ENCODE measurements at places on chromosomes 16 and 17. TPM values are rescaled to one million over a fixed set of nuclear protein-coding genes. Genes with fewer than 3 reads are reported as not detected.

The ABCC6 gene
- not detected for total RNA-seq

- H3K27ac ChIP-seq: no peak overlapping the region
- no peak overlapping the region for H3K4me3 ChIP-seq
- no peak for DNase-seq
- H3K4me1 ChIP-seq: no peaks in the 10 kb centered on the region
- H3K27me3 ChIP-seq: no peaks in the 10 kb centered on the region
These were observed 150.1 kb downstream of the SHISA6 start for GRCh38 chr17:11391134-11391533.

The SCGB1C2 gene
- total RNA-seq: not detected

GRCh38 chr17:33664116-33664840 lies 371.2 kb upstream of the ASIC2 start:
- H3K36me3 ChIP-seq: no peaks in the 10 kb centered on the region
- H3K4me3 ChIP-seq: no peak overlapping the region
- H3K4me1 ChIP-seq: peaks cover 8% of the 10 kb centered on the region
- H3K27ac ChIP-seq: no peak overlapping the region

Data from activated CD8-positive, alpha-beta T cell treated with anti-CD3 and anti-CD28 coated beads for 36 hours (primary cell).